Esophagus muscularis mucosa (tissue), 4 donors: ENCODE measurements at places on chromosomes 3 and 15. TPM values are rescaled to one million over a fixed set of nuclear protein-coding genes. Genes with fewer than 3 reads are reported as not detected.
A peak's percentile ranks its signal among the peaks of the same experiment; 100 is the strongest.

The GP9 gene
- 0.50 TPM for total RNA-seq

The SLC28A2 gene
- not detected for total RNA-seq

The COL8A1 gene
- total RNA-seq, result 52.7 TPM

The CATSPER2 gene
- total RNA-seq, result 2.8 TPM

The ABI3BP gene
- 64.8 TPM for total RNA-seq

The ISL2 gene
- total RNA-seq, result 5.1 TPM

The BUB1B gene
- 1.3 TPM for total RNA-seq

The MELTF gene
- 9.1 TPM for total RNA-seq

The TRH gene
- total RNA-seq, result not detected

GRCh38 chr3:50123394-50124051 lies 31.6 kb upstream of the SEMA3F start:
- DNase-seq, result no peak
- peaks cover 28% of the 10 kb centered on the region for H3K36me3 ChIP-seq
- H3K4me3 ChIP-seq, result no peak overlapping the region
- H3K27me3 ChIP-seq, result no peaks in the 10 kb centered on the region

DNA sequence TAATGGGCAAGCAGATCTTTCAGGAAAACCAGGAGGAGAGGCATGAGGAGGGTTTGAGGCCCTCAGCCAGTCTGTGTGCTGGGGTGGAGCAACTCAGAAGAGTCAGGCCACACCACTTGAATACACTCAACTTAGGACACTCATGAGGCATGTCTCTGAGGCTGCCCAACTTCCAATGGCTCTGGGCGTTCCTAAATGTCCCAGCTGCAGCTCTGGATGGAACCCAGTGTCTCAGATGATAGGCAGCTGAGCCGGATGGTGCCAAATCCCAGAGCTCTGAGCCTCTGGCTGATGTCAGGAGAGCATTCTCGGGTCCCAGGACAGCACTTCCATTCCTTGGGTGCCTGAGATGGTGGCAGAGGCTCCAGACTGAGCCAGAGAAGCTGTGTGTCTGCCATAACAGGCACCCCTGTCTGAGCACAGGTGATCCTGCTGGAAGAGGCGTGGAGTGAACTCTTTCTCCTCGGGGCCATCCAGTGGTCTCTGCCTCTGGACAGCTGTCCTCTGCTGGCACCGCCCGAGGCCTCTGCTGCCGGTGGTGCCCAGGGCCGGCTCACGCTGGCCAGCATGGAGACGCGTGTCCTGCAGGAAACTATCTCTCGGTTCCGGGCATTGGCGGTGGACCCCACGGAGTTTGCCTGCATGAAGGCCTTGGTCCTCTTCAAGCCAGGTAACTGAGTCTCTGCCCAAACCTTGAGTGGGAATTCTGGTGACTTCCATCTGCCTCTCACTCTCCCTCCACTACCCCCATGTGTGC lies 2.8 kb downstream of the NR2E3 start:
- peak; percentile 82 for DNase-seq
- peaks cover 7% of the 10 kb centered on the region for H3K4me1 ChIP-seq
- H3K36me3 ChIP-seq, result no peaks in the 10 kb centered on the region

- DNase-seq, result no peak
- H3K27ac ChIP-seq, result no peak overlapping the region
- H3K36me3 ChIP-seq, result no peaks in the 10 kb centered on the region
- H3K4me1 ChIP-seq, result peaks cover 8% of the 10 kb centered on the region
- no peaks in the 10 kb centered on the region for H3K27me3 ChIP-seq
Measured at GRCh38 chr3:187975561-187976364, 178.2 kb upstream of the LPP start.

- DNase-seq, result no peak
- H3K4me3 ChIP-seq, result no peak overlapping the region
- peaks cover 29% of the 10 kb centered on the region for H3K36me3 ChIP-seq
- peak overlapping the region; percentile 73 for H3K27ac ChIP-seq
- H3K27me3 ChIP-seq, result peaks cover 43% of the 10 kb centered on the region
Measured at GRCh38 chr15:88896333-88897033, 1.1 kb upstream of the HAPLN3 start.

DNA sequence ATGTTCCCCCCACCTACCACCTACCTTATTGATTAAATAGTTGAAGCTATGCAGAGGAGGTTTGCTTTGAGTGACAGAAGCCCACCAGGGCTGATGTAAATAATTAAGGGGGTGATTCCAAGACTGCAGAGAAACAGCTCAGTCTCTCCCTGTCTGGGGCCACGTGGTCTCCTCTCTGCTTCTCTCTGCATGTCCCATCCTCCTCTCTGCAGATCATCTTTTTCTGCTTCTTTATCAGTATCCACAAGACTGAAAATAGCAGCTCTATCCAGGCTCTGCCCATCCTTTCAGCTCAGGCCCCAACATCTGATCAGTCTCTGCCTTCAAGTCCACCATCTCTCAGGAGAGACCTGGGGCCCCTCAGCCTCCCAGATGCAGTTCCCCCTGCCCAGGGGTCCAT lies 110.8 kb downstream of the ANP32A start:
- no peak overlapping the region for H3K4me3 ChIP-seq
- H3K27ac ChIP-seq, result no peak overlapping the region
- H3K4me1 ChIP-seq, result peaks cover 2% of the 10 kb centered on the region
- H3K27me3 ChIP-seq, result no peaks in the 10 kb centered on the region
- DNase-seq, result no peak

- H3K27ac ChIP-seq, result peak overlapping the region; percentile 44
- H3K36me3 ChIP-seq, result peaks cover 3% of the 10 kb centered on the region
- no peak for DNase-seq
- peaks cover 16% of the 10 kb centered on the region for H3K4me1 ChIP-seq
- H3K4me3 ChIP-seq, result peak overlapping the region; percentile 48
Measured at GRCh38 chr3:16179771-16180736, 5.6 kb downstream of the GALNT15 start.

GRCh38 chr3:140768941-140769340 lies 91.1 kb downstream of the TRIM42 start:
- no peaks in the 10 kb centered on the region for H3K27me3 ChIP-seq
- H3K4me1 ChIP-seq, result no peaks in the 10 kb centered on the region
- no peak overlapping the region for H3K4me3 ChIP-seq
- no peaks in the 10 kb centered on the region for H3K36me3 ChIP-seq
- no peak overlapping the region for H3K27ac ChIP-seq
- DNase-seq, result no peak

DNA sequence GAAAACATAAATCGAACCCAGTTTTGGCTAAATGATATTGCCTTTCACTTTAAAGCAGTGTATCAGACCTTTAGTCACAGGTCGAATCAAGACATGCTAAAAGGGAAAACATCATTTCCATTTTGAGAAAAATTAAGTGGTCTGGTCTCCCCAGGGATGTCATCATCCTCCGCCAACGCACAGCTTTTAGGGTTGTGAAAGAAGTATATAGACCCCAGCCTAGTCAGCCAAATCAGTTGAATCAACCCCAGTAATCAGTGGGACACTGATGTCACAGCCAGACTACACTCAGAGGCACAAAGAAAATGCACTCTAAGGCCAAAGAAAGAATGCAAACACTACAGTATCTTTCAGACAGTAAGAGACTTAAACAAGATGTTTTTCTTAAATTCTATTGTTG lies 187.4 kb downstream of the ZIC4 start:
- H3K4me1 ChIP-seq, result no peaks in the 10 kb centered on the region
- H3K27me3 ChIP-seq, result no peaks in the 10 kb centered on the region
- H3K27ac ChIP-seq, result no peak overlapping the region
- no peak overlapping the region for H3K4me3 ChIP-seq

GRCh38 chr3:99845331-99845730 lies 27.7 kb downstream of the CMSS1 start:
- H3K4me3 ChIP-seq, result no peak overlapping the region
- no peaks in the 10 kb centered on the region for H3K27me3 ChIP-seq
- peak overlapping the region; percentile 78 for H3K27ac ChIP-seq
- H3K4me1 ChIP-seq, result peaks cover 67% of the 10 kb centered on the region

DNA sequence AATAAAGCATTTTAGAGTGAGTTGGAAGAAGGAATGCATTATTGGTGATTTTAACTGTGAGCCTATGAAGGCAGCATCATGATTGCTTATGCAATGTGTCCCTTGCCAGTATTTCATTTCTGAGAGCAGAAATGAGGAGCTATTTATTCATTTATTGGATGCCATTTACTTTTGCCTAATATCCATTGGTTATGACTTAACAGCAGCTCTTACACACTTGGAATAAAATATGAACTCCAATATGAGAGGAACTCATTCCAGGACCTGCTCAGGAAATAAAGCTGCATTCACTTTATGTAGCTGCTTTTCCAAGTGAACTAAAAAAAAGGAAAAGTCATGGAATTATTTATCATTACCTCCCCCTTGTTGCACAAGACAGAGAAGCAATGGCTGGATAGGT lies 280.1 kb downstream of the LRTM1 start:
- no peaks in the 10 kb centered on the region for H3K36me3 ChIP-seq
- no peak overlapping the region for H3K4me3 ChIP-seq
- no peak for DNase-seq

GRCh38 chr3:13563911-13564310 lies 15.0 kb downstream of the FBLN2 start:
- peaks cover 59% of the 10 kb centered on the region for H3K4me1 ChIP-seq
- DNase-seq, result no peak
- H3K36me3 ChIP-seq, result no peaks in the 10 kb centered on the region
- no peak overlapping the region for H3K27ac ChIP-seq
- H3K27me3 ChIP-seq, result no peaks in the 10 kb centered on the region
- no peak overlapping the region for H3K4me3 ChIP-seq

DNA sequence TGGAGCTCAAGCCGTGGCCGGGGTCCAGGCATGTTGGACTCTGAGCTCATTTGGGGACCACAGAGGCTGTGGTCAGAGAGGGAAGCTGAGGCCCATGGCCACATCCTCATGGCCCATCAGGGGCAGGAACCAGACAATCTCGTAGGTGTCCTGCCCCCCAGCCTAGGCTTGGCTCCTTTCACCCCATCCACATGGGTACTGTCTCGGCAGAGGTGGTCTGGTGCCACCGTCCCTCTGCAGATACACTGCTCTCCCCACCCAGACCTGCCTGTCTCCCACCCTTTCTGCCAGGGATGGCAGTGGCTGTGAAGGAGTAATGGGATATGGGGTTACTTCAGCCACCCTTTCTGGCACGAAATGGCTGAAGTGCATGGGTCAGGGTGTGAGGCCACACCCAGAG lies 7.9 kb downstream of the PRSS50 start:
- no peak overlapping the region for H3K4me3 ChIP-seq
- no peaks in the 10 kb centered on the region for H3K27me3 ChIP-seq
- H3K4me1 ChIP-seq, result no peaks in the 10 kb centered on the region
- H3K36me3 ChIP-seq, result no peaks in the 10 kb centered on the region

DNA sequence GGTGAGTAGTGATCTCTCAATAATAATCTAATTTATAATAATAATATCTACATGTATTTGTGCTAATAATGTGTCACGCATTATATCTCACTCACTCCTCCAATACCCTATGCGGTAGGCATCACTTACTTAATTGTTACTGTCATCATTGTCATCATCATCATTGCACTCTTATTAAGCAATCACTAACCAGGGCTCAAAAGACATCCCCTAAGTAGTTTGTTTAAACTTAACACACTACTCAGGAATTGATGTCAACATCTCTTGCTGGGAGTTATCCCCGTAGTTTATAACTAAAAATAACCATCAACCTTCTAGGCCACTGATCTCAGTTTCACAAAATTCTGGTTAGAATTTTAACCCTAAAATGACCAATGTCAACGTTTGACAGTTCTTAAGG lies 56.8 kb upstream of the ICE2 start:
- H3K4me1 ChIP-seq, result peaks cover 6% of the 10 kb centered on the region
- no peak for DNase-seq
- H3K4me3 ChIP-seq, result no peak overlapping the region
- no peak overlapping the region for H3K27ac ChIP-seq

DNA sequence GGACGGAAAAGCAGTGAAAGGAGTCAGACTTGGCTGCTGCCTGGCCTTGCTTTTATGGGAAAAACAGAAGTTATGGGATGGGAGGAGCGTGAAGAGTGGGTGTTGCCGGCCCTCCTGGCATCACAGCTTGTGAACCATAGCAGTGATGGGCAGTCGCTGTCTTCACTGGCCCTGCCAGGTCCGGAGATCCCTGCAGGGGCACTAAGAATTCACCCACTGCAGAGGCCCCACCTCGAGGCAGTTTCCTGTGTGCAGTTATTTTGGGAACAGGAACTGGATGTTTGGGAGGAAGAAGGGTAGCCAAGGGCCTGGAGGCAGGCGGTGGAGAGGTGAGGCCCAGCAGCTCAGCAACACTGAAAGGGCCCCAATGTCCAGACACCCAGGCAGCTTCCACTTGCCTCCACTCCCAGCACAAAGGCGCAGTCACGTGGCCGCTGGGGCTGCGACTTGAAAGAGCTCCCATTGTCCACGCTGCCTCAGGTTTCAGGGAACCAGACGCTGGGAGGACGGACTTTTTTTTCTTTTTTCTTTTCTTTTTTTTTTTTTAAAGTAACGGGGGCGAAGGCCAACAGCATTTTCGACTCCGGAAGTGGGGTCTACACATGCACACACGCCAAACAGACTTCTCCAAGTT lies 255.6 kb downstream of the ZNF621 start:
- H3K4me1 ChIP-seq, result peaks cover 26% of the 10 kb centered on the region
- DNase-seq, result peak; percentile 93
- H3K27me3 ChIP-seq, result no peaks in the 10 kb centered on the region
- H3K36me3 ChIP-seq, result no peaks in the 10 kb centered on the region

DNA sequence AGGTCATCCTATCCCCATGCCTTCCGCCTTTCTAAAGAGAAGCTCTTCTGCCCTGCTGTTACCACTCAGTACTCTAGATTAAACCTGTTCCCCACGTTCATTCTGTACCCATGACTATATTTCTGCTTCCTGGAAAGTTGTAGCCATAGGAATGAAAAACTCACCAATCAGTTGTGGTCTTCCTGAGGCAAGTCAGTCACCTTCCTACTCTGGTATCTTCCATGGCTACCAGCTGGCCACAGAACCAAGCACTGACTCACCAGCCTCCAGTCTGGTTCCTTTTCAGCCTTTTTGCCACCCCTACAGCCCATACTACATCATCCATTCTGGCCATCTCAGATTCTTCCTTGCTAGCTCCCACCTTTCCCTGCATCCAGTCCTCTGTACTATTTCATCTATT lies 46.4 kb downstream of the TMEM44 start:
- H3K4me1 ChIP-seq, result peaks cover 16% of the 10 kb centered on the region
- H3K27ac ChIP-seq, result no peak overlapping the region
- no peak for DNase-seq
- H3K4me3 ChIP-seq, result no peak overlapping the region
- no peaks in the 10 kb centered on the region for H3K36me3 ChIP-seq

DNA sequence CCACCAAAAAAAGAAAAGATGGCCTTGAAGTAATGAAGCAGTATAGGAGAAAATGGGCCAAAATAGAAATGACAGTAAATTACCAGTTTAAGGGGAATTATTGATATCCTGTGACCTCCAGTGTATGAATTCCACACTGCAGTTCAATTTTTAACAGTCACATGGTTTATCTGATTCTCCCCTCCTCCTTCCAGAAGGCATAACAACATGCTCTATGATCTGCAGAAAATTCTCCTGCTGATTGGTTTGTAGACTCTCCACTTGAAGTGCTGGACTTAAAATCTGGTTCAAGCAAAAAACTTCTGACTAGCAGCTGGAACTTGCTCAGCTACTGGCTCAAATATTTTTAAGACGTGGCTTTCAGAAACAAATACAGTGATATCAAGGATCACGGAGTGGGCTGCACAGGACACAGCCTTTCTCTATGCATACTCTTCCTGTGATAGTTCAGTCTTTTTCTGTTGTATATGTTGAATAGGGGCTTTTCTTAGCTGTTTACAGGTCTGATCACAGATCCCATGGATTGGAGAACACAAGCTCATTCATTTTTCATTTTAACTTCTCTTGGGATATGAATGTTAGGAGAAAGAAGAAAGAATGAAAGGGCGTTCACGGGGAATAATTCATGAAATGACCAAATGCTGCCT lies 211.5 kb downstream of the LSAMP start:
- H3K36me3 ChIP-seq, result no peaks in the 10 kb centered on the region
- H3K4me3 ChIP-seq, result no peak overlapping the region
- H3K27ac ChIP-seq, result no peak overlapping the region
- H3K4me1 ChIP-seq, result no peaks in the 10 kb centered on the region
